ENCODE measurements at places on chromosomes 12 and 14.
A peak's percentile ranks its signal among the peaks of the same experiment; 100 is the strongest.

DNA sequence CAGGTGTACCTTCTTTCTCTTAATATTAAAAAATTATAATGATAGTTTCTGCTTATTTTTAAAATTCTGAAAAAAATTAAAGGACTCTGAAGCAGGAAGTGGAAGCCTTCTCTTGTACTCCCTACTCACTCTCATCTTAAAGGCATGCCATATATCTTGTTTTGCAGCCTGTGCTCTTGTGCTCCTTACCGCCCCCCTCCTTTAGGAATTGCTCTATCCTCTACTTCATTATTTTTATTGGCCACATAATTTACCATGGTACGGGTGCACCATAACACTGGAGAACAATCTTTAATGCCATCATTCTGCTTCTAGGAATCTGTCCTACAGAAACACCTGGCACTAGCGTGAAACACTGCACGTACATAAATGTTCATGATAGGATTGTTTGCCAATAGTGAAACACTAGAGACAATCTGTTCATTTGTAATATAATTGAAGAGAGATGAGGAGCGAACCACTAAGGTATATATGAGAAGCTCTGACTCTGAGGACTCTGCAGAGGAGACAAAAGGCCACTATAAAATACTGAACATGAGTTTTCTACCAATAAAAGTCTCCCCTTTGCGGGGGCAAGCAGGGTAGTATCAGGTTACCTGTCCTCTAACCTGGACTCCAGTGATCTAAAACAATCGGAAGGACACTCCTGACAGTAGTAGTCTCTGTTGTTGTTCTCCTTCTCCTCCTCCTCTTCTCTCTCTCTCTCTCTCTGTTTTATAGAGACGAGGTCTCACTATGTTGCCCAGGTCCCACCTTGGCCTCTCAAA lies 6.3 kb upstream of the NYNRIN start:
- no peak for DNase-seq

DNA sequence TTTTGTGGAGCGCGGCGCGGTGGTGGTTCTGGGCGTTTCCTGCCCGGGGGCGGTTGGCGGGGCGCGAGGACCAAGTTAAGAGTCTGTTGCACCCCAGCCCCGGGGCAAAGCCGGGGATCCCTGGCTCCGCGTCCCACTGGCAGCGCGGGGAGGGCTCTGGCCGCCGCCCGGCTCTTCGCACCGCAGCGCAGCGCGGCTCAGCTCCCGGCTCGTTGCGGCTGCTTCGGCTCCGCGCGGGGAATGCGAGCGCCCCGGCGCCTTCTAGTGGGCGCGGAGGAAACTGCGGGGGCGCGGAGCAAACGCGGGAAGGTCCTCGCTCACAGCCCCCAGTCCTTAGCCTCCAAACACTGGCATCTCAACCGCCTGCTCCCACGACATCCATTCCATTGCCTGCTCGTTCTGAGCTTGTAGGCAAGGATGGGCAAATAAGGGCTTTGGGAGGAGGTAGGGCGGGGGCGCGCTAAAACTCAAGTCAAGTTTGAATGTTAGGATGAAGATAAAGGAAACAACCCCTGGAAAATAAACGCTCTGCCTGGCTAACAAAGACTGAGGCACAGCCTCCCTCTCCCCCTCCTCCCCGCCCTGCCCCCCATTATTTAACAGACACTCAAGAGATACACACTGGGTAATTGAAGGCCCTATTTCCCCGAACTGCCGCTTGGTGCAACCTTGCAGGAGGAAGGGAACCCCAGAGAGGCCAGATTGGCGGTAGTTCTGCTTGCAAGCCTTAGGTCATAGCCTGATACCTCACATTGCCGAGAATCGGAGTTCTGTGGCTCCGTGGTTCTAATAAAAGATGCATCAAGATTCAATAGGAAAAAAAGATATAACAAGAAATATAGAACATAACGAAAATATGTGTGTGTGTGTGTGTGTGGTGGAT lies at the start of gene B4GALNT1:
Gene B4GALNT1 (minus strand): TSS at position 244 of the 883 bp plus-strand sequence. CDS start 1,069 bp downstream, outside the sequence.
- peak; percentile 41 for DNase-seq

DNA sequence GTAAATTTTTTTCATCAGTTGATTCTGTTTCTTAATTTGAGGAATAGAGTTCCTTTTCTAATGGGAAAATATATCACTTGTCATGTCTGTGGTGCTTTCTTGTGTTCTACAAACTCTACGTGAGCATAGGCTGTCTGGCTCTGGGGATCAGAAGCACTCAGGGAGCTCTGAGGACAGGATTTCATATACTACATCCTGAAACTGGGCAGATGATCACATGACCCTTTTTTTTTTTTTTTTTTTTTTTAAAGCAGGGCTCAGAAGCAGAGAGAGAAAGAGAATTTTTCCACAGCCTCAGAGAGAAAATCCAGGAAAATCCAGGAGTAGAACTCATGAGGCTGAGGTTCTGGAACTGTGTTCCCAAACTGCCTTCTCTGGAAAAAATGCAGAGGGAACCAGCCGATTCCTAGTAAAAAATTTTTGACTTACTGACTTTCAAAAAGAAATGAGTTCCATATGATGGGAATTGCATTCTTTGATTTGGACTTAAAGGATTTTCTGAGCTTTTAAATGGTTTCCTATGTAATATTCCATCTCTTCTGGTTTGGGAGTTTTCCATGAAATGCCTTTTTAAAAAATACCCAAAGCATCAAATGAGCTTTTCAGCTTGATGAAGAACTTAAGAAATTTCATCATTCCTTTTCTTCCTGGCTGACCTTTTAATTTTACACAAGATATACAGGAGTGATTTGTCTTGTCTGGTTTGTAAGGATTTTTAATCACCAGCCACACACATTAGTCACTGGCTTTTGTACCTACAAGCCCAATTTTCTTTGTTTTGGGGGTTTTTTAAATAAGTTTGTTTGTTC lies 183.1 kb upstream of the HIF1A start:
- DNase-seq: no peak

- no peak for DNase-seq
Observed at GRCh38 chr12:106712768-106713167, 61.7 kb upstream of the RIC8B start.

- DNase-seq: no peak
Observed at GRCh38 chr12:110917467-110917866, 2.9 kb downstream of the MYL2 start.

- DNase-seq: no peak
Observed at GRCh38 chr14:74548881-74549280, 55.3 kb downstream of the ISCA2 start.

DNA sequence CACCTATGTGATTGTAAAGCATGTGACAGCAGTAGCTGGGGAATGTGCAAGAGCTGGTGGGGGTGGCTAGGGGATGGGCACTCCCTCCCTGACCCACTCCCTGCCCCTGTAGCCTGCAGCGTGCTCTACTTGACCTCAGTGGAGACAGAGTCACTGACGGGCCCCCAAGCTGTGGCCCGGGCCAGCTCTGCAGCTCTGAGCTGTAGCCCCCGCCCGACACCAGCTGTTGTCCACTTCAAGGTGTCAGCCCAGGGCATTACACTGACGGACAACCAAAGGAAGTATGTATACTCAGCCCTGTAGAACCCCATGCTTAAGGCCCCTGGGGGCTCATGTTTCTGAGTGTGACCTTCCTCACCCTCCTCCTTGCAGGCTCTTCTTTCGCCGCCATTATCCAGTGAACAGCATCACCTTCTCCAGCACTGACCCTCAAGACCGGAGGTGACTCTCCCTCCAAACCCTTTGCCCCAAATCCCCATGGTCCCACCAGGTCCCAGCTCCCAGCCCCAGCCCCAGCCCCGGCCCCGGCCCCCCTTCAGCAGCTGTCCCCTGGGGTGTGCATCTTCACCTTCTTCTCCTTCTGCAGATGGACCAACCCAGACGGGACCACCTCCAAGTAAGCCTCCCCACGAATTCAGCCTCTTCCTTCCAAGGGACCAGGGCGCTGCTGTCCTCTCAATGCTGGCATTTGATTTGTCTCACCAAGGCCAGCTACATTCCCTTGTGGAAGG lies 13.3 kb downstream of the TNS2 start:
- DNase-seq: no peak

DNA sequence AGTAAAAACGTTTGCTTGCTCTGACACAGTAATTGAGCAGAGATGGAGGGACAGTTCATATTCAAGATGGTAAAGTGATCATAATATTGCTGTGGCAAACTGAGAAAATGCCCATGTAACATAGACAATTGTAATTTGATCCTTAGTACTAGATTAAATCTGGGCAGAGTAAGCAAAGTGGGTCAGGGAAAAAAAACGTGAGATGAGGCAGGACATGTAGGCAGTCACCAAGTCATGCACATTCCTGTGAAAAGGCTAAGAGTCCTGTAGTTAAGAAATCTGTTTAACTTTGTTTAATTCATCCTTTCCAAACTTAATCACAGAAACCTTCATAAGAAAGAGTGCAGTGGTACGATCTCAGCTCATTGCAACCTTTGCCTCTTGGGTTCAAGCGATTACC lies 16.1 kb downstream of the BTBD7 start:
- no peak for DNase-seq

GRCh38 chr12:25320123-25321006 lies 69.6 kb upstream of the KRAS start:
- DNase-seq: no peak

DNA sequence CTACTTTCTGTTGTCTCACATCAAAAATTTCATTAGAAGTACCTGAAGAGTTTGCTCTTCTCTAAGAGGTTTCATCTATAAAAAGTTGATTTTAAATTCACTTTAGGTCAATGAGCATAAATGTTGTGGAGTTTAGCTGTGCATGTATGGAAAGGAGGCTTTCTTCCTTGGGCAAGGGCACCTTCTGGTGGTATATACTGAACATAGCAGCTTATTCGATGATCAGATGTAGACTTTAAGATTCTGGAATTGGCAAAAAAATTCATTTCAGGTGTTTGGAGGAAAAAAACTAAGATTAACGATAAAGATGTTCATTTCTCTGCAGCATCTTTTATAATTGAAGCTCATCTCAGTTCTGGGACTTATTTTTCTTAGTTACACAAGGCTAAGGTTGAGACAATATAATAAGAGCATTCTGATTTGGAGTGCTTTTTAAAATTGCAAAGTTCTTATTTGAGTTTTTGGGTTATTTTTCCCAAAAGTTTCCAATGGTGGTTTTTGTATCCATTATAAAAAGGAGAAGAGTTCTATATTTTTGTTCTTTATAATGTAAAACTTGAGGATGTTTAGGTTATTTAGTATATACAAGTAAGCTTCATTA lies 46.8 kb downstream of the TMEM117 start:
- no peak for DNase-seq

DNA sequence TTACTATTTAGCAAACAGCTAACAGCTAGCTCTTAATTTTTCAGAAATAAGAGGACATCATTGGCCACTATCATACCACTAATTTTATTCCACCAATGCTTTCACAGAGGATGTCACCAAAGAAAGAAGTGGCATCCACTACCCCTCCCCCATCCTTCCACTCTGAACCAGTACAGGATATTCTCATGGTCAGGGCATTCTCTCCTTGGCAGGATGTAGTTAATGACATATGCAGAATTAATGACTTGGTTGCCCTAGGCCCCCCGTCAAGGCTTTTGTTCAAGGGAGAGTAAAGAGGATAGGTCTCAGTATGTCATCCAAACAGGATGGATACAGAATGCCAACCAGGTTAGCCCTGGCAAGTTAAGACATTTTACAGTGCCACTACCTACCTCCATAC lies 18.9 kb upstream of the NUP107 start:
- no peak for DNase-seq

DNA sequence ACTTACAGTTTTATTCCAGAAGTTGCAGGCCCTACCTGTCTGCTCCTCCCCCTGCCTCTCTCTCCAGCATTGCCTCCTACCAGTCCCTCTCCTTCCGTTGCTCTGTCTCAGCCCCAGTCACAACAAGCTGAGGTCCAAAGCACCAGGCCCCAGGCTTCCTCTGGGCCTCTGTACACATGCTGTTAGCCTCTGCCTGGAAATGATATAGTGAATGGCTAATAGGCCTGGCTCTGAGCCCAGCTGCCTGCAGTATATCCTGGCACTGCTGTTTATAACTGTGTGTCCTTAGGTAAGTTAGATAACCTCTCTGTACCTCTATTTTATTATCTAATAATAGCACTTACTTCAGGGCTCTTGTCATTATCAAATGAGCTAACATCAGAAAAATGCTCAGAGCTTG lies 114.9 kb upstream of the PWP1 start:
- DNase-seq: peak; percentile 18

DNA sequence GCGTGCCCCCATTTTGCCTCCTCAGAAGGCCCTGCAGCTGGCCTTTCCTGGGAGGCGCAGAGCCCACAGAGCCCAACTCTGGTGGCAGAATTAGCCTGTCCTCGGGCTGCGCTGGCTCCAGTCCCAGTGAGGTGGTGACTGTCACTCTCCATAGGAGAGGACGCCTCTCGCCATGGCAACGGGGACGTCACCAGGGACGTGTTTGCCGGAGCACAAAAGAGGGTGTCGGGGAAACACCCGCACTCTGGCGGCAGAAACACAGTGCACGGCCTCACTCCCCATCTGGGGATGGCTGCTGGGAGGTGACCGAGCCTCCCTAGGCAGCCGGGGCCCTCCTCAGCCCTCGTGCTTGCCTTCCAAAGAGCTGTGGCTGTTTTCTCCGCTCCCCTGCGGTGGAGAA lies 50.2 kb upstream of the NCOR2 start:
- peak; percentile 42 for DNase-seq

GRCh38 chr14:98131406-98131805 lies 1140.6 kb downstream of the BCL11B start:
- DNase-seq: no peak

DNA sequence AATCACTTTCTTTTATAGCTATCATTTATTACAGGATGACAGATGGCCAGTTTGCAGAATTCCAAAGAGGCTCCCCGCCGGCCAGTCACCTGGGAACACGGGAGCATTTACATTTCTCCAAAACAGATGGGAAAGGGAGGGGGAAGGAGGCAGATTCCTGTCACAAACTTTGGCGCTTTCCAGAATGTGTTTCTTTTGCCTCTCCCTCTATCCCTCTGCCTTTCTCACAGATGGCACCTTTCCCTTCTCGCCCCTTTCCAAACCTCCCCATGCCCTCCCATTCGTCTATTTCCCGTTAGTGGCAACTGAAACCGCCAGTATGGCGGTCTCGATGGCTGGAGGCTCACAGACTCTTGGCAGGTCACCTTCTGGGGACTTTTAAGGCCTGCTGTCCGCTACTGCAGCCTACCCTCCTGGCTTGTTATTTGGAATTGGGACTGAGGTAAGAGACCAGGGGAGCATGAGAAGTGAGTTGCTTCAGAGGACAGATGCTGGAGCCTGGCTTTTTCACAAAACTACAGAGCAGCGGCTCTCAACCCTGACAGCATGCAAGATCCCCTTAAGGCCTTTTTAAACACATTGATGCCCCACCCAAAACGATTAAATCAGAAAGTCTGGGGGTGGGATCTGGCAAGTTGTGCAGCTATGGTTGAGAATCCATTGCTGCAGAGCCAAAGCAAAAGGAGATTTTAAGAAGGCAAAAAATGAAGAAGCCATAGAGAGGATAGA lies 161.5 kb upstream of the VASH1 start:
- DNase-seq: no peak
